ENCODE measurements at places on chromosomes 6 and 20.

DNA sequence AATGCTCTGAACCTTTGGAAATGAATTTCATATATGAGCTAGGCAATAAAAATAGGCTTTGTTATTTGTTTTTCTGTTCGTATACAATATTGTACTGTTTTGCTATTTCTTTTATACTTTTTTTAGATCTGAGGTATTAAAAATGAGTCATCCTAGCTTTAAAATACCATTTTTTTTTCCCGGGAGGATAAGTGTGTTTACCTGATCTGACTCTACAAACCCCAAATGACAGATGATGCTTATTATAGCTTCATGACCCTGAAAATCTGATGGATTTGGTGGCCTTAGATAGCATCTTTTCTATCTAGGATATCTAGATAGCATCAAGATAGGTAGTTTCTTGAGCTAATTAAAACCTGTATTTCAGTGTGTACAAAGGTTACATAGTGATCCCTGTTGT, 206.4 kb downstream of the DTNBP1 start:
- no peak for DNase-seq

- no peak for DNase-seq
These were observed 24.6 kb downstream of the CEBPB start for GRCh38 chr20:50215101-50215690.

GRCh38 chr6:37324131-37325033, 29.4 kb upstream of the RNF8 start:
- peak; percentile 1 for DNase-seq

- no peak for DNase-seq
These were observed 31.8 kb upstream of the DSE start for GRCh38 chr6:116338943-116339342.

GRCh38 chr20:42098418-42098817, 480.2 kb upstream of the CHD6 start:
- DNase-seq = no peak

DNA sequence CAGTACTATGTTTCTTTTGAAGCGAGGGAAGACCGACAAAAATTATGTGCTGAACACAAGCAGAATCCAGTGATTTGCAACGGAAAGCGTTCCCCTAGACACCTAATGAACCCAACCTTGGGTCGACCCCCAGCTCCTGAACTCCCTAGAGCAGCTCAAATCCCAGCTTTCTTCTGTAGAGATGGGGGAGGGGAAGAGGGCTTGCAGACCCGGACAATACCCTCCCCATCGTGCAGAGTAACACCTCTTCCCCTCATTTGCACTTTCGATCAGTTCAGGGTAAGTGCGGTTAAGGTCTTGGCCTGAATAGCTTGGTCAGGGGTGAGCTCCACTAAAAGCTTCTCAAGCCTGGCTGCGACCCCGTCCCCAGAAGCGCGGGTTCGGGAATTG, 404 bp downstream of the CEP162 start:
- DNase-seq = no peak

DNA sequence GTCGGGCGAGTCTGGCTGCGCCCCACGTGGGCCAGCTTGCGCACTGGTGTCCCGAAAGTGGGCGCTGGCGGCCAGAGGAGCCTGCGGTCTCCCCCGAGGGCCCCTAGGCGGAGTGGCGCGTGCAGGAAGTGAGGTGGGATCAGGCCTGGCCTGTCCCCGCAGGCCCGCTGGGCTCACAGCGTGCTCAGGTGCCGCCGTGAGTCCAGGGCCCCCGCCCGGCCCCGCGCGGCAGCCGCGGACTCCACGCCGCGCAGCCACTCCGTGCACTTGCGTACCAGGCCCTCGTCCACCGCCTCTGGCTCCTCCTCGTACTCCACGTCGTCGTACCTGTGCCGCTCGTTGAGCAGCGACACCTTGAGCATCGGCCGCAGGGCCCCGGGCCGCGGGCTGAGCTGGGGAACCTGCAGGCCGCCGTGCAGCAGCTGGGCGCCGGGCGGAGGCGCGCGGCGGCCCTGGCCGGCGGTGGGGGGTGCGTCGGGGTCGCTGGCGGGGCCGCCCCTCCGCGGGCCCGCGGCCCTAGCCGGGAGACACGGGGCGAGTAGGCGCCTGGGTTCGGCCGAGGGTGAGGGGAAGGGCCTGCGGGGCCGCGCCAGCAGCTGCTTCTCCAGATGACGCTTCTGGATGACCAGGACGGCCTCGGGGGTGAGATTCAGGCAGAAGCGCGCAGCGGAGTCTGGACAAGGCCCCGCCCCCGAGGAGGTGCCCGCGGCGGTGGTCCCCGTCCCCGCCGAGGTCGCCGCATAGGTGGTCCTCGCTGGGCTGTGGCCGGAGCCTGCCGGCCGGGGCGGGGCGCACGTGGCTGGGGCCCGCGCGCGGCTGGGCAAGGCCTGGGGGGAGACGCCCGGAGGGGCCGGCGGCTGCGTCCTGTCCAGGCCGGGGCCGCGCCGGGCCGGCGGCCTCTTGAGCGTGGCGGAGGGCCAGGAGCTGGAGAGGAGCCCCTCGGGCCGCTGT, 835 bp downstream of the PRR18 start:
- no peak for DNase-seq

DNA sequence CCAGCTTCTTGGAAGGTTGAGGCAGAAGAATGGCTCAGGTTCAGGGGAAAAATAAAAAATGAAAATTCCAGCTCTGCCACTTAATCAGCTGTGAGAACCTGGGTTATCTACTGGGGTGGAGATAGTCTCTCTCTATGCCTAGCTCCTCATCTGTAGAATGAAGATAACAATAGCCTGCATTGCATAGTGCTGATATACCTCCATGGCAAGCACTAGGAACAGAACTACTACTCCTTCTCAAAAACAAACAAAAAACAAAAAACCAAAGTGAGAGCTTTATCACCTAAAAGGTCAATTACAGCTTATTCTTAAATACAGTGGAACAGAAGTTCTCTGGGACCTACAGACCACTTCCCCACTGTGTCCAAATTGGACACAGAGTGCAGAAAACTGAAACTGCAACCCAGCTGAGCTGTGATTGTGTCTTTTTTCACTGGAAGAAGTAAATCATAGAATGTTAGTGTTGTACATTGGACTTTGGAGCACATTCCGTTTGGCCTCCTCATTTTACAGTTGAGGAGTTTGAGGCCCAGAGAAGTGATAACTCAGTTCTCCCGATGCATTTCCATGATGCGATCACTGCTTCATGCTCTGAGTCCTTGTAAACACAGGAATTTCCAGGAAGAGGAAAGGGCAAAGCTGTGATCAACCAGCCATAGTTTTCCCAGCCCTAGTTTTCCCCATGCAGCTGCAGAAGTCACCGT, 23.3 kb downstream of the MTFR2 start:
- no peak for DNase-seq

DNA sequence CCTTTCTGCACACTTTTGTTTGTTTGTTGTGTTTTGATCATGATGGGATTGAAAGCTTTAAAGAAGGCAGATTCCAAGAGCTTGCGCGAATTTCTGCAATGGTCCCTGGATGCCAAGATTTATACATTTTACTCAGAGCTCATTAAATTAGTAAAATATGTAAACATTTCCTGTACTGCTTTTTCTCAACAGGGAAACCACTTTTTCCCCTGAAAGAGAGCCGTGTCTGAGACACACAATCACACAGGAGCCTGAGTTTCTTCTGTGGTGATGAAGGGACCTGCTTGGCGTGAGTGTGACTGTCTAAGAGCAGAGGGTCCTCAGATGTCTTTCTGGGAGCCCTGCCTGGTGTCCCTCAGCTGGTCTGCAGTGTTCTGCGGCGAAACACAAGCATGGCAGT, 12.1 kb upstream of the TAGAP start:
- DNase-seq = no peak

DNA sequence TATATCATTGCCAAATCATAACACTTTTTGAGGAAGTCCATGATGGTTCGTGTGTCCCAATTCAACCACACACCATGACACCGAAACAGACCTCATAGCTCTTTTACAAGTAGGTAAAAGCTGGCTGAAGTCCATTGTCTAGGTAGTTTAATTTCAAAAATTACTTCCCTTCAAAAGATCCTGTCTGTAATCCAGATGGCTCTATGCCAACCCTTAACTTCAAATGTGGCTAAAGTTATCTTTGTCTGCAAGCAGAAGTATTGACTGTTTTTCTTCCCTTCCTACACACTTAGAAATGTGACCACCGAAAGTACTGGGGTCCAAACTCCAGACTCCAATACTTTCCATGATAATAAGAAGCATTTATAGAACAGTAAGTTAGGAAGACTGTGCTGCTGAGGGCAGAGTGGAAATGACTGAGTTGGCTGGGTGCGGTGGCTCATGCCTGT, 8.3 kb upstream of the TIAM2 start:
- no peak for DNase-seq

- DNase-seq = no peak
These were observed 19.3 kb downstream of the SULF2 start for GRCh38 chr20:47765691-47766594.

GRCh38 chr6:138885156-138885819, 89.4 kb downstream of the ECT2L start:
- DNase-seq = no peak

GRCh38 chr20:58661598-58662473, 10.8 kb downstream of the STX16 start:
- no peak for DNase-seq

- DNase-seq = no peak
These were observed 34.5 kb downstream of the APCDD1L start for GRCh38 chr20:58480551-58481336.

DNA sequence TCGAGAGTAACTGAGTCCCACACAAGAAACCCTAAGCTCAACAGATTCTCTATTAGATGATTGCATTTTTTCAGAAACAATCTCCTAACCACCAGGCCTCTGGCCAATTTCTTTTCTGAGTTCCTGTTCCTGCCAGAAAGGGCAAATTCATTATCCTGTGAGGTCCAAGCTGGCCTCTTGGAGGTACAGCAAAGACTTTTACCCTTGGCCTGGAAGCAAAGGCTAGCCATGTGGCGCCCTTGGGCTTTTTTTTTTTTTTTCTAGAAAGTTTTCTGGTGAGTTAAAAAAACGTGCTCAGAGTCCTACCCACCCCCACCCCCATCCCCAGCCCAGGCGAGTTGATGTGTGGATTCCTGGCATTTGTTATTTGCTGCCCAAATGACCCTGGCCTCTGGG, 59.0 kb upstream of the EEF1A1 start:
- DNase-seq = no peak

DNA sequence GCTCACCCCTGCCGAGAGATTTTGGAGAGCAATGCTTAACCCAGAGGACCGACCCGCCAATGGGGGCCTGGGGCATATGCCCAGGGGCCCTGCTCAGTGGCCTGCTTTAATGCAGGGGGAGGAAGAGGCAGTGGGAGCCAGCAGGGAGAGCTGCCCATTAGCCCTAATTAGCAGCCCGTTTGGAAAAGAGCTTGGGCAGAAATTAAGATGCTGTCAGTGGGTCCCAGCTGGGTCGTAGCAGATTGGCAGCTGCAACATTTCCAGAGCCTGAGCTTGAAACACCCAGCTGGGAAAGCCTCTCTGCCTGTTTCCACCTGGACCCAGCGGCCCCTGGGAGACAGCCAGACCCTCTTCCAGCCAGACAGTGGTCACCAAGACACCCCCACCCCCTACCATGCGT, 39.5 kb downstream of the CD40 start:
- DNase-seq = no peak

DNA sequence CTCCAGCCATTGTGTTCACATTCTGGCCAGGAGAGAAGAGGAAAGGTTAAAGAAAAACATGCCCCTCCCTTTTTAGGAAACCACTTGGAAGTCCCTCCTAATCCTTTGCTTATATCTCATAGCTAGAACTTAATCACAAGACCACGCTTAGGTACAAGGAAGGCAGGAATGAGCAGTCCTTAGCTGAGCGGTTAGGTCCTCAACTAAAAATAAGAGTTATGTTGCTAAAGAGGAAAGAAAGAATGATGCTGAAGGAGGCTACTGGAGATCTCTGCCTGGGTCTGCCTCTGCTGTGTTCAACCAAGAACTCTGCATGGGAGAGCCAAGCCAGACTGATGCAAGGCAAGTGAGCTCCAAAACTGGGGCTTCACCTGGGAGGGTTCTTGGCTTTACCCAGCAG, 11.6 kb upstream of the ARFGEF2 start:
- DNase-seq = no peak

DNA sequence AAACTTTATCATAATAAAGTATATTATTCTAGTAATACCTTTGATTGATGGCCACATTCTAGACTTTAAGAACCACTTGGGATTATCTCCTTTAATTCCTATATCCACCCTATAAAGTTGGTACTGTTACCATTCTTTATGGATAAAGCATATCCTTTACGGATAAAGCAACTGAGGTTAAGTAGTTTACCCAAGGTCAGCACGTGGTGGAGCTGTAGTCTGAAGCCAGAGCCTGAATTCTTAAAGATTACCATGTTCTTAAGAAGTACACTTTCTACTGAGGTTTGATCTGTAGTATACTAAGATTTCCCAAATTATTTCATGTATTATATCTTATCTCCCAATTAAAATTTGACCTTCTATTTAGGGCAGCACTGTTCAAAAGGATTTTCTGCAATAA, 3.0 kb upstream of the NCOA7 start:
- DNase-seq = no peak

- no peak for DNase-seq
These were observed 2.0 kb upstream of the RSPO4 start for GRCh38 chr20:1003920-1004697.

DNA sequence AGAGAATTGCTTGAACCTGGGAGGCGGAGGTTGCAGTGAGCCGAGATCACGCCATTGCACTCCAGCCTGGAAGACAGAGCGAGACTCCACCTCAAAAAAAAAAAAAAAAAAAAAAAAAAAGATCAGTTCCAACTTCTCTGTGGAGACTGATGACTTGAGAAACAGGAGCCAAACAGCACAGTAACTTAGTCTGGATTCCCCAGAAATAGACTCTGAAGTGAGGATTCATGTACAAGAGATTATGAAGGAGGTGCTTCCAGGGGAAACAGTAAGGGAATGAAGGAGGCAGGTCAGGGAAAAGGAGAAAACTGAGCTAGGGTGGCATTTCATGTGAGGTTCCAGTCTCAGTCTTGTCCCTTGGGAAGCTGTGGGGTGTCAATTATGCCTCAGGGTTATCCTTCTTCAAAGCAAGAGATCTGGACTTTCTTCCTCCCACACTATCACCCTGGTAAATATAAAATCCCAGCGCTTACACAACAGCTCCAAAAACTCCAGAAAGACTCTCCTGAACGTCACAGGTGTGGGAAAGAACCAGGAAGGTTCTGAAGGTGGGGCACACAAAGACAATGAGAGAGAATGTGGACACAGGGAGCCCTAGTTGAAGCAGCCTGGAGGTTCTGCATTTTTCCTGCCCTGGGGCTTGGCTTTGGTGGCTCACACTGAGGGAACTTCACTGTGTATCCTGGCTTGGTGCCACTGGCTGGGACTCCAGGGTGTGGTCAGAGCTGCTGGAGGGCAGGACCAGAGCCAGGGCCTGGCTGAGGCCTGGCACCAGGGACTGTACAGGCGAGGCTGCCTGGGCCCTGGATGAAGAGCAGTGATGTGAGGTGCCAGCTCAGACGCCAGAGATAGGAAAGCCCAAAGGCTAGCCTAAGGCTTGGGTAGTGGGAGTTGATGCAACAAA, 46.8 kb downstream of the PCNA start:
- no peak for DNase-seq

DNA sequence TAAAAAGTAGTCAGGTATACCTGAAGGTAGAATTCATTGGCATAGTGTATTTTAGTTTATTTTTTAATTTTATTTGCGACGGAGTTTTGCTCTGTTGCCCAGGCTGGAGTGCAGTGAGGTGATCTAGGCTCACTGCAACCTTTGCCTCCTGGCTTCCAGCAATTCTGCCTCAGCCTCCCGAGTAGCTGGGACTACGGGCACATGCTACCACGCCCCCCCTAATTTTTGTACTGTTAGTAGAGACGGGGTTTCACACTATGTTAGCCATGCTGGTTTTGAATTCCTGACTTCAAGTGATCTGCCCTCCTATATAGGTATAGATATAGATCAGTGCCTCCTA, 102.8 kb upstream of the PRSS16 start:
- DNase-seq = no peak

GRCh38 chr6:15025446-15025845, 220.4 kb upstream of the JARID2 start:
- no peak for DNase-seq

Data from activated T-cell treated with anti-CD3 and anti-CD28 coated beads for 4 hours (primary cell).